ENCODE measurements at places on chromosomes 3 and 15. TPM values are rescaled to one million over a fixed set of nuclear protein-coding genes. Genes with fewer than 3 reads are reported as not detected.

The SLC28A1 gene
- total RNA-seq: not detected

GRCh38 chr3:24460974-24461373, 33.7 kb downstream of the THRB start:
- DNase-seq: no peak

The SEMA7A gene
- total RNA-seq: 4.0 TPM

- no peak for DNase-seq
Measured at GRCh38 chr3:23928524-23928923, 11.6 kb downstream of the RPL15 start.

The FOXB1 gene
- not detected for total RNA-seq

DNA sequence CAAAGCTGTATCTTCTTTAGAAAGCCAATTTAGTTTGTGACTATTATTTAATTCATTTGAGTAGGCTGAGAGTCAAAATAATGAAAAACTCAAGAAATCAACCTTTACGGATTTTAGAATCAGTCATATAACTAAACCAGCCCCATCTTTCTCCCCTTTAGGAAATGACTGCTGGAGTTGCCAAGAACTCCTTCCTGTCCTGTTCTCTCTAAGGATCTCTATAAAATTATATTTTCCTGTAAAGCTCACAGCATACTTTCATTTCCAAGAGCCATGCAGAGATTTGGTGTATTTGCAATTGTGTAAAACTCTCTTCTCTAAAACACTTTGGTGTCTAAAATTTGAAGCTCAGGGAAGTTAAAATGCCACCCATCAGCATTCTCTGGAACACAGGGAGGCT, 323.4 kb upstream of the GBE1 start:
- DNase-seq: no peak

DNA sequence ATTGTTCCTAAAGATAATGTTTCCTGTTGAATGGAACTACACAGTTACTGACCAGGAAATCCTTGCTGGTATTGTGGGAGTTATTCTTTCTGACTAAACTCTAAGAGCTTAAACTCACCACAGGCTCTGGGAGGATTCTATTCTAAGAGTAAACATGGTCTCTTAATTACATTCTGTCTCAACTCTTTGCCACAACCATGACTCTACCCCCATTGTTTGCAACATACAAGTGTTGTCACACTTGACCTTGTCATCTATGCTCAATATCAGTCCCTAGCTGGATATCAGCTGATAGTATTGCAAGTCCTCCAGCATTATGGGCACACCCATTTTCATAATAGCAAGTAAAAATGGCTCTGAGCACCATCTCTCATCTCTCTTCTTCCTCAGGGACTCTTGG, 29.6 kb upstream of the SECISBP2L start:
- DNase-seq: no peak

DNA sequence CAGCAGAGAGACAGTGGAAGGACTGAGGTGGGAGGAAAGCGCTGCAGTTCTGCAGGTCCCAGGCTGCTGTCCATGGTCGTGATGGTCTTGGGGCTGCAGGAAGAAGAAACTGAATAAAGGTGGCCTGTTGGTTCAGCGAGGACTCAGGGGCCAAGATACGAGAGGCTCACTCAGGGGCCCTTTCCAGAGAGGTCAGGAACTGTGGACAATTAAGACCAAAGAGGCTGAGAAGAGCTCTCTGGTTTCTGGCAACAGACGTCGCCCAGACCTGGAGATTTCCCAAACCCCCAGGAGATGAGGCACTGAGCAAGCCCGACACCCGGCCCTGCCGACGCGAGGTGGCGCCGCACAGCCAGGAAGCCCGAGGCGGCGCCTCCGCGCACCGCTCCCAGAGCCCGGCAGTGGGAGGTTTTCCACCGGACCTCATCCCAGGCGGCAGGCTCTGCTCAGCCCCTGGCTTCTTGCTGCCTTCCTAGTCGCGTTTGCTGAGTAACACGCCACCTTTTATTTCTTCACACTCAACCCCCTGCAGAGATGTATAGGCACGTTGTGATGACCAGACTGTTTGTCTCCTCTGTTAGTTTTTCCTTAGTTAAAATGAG, 56.4 kb upstream of the ARRDC4 start:
- DNase-seq: no peak

DNA sequence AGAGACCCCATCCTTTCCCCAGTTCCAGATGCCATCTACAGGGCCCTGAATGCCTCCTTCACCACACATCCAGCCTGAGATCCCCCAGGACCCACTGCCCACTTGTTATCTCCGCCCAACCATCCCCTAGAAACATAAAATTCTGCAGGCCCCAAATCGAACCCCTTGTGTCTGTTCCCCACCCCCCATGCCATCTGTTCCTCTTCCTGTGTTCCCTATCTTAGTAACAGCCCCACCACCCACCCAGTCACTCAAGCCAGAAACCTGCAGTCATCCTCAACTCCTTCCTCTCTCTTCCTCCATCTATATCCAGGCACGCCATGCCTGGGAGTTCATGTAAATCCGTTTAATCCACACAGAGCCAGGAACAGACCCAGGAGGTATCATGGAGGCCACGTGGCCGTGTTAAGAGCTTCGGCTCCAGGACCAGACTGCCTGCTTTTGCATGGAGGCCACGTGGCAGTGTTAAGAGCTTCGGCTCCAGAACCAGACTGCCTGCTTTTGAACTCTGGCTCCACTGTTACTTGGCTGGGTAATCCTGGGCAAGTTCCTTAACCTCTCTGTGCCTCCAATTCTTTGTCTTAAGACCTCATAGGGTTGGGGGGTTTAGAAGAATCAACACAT, 4.8 kb downstream of the CSRNP1 start:
- no peak for DNase-seq

The KIF15 gene
- 0.42 TPM for total RNA-seq

DNA sequence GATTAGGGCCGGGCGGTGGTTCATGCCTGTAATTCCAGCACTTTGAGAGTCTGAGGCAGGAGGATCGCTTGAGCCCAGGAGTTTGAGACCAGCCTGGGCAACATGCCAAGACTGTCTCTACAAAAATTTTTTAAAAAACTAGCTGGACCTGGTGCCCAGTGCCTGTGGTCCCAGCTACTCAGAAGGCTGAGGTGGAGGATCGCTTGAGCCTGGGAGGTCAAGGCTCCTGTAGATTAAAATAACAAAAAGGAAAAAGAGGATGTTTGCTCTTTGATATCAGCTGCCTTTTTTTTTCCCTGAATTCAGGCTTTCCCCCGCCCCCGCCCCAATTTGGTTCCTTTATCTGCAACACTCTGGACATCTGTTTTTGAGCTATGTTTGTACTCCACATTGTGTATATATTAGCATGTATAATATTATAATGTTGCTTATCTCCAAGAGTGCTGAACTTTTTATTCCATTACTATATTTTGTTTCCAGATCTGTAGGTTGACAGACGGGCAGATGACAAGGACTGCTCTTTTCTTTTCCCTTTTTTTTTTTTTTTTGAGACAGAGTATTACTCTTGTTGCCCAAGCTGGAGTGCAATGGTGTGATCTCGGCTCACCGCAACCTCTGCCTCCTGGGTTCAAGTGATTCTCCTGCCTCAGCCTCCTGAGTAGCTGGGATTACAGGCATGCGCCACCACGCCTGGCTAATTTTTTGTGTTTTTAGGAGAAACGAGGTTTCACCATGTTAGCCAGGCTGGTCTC, 4.6 kb downstream of the SNAP23 start:
- DNase-seq: no peak

DNA sequence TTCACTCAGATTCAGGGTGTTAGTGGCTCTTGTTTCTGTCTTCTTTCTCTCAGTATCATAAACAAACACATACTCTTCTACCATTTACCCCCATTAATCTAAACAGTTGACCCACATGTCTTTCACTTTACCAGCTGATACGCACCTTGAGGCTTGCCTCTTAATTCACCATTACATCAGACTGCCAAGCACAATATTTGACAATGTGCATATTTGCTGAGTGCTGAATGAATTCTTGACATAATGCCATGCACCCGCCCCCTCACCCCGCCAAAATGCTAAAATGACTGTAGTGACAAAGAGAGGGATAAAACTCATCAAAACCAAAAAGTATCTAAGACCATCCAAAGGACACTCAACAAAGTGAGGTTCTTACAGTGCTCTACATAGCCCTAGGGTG, 57.4 kb downstream of the NGLY1 start:
- DNase-seq: no peak

The DPPA2 gene
- total RNA-seq: not detected

The FHIT gene
- total RNA-seq: 5.7 TPM
